ENCODE measurements at places on chromosomes 5 and 9.

- DNase-seq, result no peak
These were observed 92.0 kb upstream of the RAI14 start for GRCh38 chr5:34563931-34564709.

DNA sequence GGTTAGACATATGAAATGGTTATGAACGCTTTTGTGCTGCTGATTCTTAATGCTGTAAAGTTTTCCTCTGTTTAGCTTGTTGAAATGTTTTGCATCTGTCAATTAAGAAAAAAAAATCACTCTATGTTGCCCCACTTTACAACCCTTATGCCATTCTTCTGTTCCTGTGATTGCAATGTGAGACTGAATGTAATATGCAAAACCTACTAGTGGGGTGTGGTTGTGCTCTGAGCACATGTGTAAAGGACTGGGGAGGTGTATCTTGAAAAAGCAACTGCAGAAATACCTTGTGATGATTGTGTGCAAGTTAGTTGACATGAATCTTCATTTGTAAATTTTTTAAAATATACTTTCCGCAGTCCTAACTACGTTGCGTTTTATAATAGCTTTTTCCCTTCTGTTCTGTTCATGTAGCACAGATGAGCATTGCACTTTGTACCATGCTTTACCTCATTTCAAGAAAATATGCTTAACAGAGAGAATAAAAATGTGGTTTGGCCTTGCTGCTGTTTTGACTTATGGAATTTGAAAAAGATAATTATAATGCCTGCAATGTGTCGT is 357.0 kb upstream of the PIK3R1 start:
- no peak for DNase-seq

GRCh38 chr9:16236311-16236710 is 634.2 kb downstream of the BNC2 start:
- DNase-seq, result no peak

GRCh38 chr5:161094411-161094810 is 242.4 kb upstream of the ATP10B start:
- no peak for DNase-seq

GRCh38 chr5:169341556-169341955 is 40.6 kb upstream of the SLIT3 start:
- no peak for DNase-seq

- DNase-seq, result no peak
These were observed 280.2 kb downstream of the SPOCK1 start for GRCh38 chr5:137218896-137219295.

DNA sequence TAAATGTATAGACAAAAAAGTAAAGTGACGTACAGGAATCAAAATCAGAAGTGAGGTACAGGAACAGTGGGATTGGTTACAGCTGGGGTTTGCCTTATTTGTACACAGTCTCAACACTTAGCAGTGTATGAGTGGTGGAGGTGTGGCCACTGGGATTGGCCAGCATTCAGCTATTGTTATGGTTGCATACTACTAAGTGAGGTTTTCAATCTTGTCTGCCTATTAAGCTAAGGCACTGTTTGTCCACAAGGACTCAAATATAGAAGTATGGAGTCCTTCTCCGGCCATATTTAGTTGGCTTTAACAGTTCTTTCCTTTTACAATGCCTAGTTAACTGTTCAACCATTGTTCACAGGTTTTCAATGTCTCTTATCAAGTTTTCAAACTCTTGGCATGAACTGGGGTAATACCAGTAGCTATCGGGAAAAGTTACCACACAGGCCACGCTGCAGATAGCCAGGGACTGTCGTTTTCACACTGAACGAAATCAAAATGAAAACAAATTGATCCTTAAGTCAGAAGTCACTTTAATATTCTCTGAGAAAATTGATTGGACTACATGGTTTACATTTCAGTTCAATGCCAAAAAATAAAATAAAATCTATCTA is 176.0 kb upstream of the FREM1 start:
- DNase-seq, result no peak

- DNase-seq, result no peak
These were observed 8.5 kb downstream of the KLF9 start for GRCh38 chr9:70405808-70406433.

DNA sequence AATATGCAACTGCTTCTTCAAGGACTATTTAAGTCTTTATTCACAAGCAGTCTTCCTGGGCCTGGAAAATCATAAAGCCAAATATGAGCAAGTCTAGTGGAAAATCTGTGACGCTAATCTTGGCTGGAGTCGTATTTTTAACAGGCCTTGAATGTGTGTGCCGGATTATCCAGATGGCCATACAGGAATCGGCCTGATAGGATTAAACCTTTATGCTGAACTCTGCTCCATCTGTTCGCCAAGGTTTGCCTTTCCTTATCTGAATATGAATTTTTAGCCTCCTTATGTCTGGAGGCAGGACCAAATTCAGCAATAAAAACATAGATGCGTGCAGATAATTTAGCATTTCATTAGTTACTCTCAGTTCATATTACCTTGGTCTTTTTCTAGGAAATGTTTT is 294.5 kb downstream of the EBF1 start:
- DNase-seq, result no peak

- peak; percentile 67 for DNase-seq
These were observed 93.2 kb downstream of the ZFAND5 start for GRCh38 chr9:72271613-72272478.

DNA sequence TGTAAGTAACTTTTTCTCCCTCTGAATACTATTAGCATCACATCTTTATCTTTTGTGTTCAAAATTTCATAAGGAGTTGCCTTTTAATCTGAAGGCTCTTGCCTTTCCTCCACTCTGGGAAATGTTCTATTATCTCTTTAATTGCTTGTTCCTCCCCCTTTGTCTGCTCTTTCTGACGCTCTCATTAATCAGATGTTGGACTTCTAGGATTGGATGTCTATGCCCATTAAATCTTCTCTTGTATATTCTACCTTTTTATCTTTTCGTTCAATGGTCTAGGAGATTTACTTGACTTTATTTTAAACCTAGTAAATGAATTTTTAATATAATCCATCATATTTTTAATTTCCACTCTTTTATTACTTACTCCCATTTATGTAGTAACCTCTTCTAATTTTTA is 76.7 kb downstream of the MARCHF3 start:
- no peak for DNase-seq

GRCh38 chr5:36877667-36878391 is 1.3 kb downstream of the NIPBL start:
- DNase-seq, result peak; percentile 47

GRCh38 chr5:66702426-66702825 is 106.2 kb downstream of the MAST4 start:
- no peak for DNase-seq

DNA sequence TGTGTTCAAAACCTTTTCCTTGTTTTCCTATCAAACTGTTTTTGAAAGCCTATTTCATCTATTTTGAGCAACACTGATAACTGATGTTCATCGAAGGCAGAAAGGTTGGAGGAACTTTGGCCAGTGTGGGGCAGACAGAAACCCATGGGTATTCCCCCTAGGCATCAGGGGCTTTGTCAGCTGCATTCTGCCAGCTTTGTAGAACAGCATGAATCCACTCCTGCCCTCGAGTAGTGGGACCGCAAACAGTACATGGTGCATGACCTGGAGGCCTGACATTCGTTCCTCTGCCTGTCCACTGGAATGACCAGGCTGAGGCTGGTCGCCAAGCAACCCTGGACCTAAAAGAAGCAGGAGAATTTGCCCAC is 22.7 kb downstream of the ARHGAP26 start:
- DNase-seq, result no peak

DNA sequence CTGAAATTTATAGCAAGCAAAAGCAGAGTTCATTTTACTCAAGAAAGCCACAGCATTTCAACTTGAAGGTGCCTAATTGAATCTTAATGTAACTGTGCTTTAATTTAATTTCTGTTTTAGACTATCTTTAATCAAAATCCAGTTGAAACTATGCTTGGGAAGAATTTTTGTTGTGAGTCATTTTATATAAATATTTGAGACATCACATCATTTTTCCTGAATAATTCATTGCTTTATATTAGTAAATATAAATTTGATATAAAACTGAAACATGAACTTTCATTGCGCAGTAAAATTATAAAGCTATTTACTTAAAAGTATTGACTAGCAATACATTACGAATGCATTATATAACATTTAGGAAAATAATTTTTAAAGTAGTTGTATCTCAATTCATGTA is 1937.1 kb upstream of the CDH9 start:
- no peak for DNase-seq

DNA sequence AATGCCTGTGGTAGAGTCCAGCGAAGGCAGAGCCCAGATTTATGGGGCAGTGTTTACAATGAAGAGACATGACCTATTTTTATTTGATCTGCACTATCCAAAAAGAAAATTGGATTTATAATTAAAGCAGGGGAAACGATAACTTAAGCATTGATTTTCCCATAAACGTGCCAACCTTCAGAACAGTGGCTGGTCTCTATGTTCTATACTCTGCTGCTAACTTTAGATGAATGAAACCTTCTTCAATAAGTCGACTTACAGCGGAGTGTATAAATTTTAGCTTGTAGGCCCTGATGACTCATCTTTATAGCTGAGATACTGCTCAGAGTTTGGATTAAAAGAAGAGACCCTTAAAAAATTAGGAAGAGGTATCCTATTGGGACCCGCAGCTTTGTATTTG is 452.6 kb downstream of the TLR4 start:
- no peak for DNase-seq

- DNase-seq, result no peak
These were observed 282.9 kb downstream of the NR3C1 start for GRCh38 chr5:143120460-143121134.

GRCh38 chr5:58891086-58891970 is 308.5 kb downstream of the RAB3C start:
- peak; percentile 69 for DNase-seq

DNA sequence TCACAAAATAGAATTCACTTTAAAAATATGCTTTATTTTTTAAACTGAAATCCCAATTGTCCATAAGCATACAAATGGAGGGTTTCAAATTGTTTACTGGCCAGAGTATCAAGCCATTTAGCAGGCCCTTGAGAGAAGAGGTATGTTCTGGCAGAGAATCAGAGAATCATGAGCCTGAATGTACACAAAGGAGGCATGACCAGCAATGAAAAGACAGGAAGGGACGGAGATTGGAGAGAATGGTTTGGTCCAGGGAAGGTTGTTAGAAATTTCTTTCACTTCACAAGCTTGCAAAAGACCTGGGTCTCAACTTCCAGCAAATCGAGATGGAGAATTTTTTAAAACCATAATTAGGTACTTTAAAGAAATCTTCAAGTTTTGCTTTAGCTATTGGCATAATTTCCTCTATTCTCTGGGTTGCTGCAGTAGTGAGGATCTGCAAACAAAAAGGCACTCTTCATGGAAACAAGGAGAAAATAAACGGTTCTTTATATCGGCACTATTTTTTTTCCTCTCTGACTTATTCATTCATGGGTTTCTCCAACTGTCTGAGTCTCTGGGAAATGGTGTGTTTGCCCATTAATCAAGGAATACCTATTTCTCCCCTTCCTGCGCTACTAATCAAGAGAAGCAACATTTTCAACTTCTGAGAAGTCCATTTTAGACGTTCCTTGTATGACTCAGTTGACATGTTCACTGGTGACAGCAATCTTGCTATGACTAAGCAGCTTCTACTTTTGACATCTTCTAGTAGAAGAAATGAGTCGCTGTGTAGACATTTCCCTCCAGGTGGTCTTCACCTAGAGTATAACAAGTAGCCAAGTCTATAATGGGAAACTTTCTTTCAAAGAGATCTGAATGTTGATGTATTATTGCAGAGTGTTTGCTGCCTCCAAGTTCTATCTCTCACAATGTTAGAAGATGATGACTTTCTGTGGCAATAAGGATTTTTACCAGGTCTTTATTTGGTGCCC is 23.1 kb upstream of the ERCC6L2 start:
- peak; percentile 8 for DNase-seq

GRCh38 chr5:160850421-160850820 is 1.6 kb downstream of the ATP10B start:
- DNase-seq, result no peak

- peak; percentile 81 for DNase-seq
These were observed 147.0 kb upstream of the RASA1 start for GRCh38 chr5:87120518-87121303.

DNA sequence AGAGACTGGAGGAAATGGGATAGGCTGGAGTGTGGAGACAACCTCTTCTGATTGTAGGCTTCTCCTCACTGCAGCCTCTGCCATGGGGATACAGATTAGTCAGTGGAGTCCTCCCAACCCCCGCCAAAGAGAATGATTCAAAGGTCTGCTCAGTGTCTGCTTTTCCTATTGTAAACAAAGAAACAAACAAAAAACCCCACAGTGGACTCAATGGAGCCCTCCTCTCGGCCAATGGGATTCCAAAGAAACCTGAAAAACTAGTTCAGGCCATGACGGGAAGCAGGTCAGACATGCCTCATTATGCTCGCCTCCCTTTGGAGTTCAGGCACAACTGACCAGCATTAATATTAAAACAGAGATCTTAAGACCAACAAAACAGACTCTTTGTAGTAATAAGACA is 85.8 kb downstream of the SEC61B start:
- DNase-seq, result no peak

DNA sequence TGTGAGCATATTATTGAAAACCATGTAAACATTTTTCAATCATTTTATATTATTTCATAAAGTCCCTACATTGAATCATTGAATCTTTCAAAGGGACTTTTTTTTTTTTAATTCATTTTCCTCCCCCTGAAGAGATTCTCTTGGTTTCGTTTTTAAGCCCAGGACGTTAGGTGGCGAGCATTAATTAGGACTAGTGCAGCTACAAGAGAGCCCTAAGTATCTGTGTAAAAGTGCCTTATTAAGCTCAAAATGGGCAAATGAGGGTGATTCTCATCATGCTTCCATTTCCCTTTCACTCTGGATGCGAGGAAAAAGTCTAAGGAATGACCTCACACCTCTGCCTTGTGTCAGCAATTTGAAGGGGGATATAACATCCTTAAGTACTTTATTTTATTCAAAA is 517.9 kb upstream of the ITGA1 start:
- DNase-seq, result no peak

- DNase-seq, result no peak
These were observed 12.2 kb upstream of the CSNK1A1 start for GRCh38 chr5:149563466-149563865.

DNA sequence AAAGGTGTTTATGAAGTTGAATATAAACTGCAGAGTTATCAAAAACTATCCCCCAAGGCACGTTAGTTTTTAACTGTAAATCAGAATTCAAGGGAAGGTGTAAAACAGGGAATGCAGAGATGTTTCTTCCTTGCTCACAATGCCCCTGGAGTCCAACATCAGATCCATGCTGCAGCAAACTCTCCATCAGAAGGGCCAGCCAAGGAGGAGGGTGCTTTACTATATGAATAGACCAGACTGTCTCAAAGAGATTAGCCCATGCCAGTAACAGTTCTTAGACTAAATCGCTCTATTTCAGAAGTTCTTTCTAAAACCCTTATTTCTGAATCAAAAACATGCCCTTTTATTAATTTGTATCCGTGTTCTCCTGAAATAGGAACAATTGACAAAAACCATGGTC is 362.8 kb upstream of the RPS23 start:
- DNase-seq, result no peak
